HuH-7.5 (cell line): ENCODE measurements at places on chromosomes 7 and 10.

DNA sequence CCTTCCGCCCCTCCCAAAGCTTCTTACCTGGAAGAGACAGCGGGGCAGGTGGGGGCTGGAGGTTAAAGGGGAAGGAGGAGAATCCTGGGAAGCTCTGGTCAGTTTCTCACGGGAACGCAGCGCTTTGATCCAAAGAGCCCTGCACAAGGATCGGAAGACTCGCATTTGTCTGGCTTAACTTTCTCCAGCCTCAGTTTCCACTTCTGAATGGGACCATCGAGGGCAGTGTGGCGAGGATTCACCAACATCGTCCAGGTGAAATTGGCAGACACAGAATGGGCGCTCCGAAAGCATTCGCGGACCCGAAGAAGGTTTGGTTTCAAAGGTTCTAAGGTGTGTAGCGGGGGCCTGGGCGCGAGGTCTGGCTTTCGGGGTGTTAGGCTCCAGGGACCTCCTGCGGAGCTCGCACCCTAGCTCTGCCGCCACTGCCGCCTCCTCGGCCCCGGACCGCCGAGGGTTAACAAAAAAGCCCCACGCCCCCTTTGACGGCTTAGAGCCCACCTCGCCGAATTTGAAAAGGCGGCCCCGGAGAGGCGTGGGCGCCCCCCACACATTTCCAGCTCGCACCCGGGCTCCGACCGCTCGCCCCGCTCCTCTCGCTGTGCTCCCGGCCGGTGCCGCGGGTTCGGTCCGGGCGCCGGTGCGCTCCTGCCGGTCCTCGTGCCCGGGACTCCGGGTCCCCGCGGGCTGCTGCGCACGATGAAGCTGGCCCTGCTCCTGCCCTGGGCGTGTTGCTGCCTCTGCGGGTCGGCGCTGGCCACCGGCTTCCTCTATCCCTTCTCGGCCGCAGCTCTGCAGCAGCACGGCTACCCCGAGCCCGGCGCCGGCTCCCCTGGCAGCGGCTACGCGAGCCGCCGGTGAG is at the start of gene COL26A1:
Gene COL26A1 (plus strand): TSS at position 542 of the 862 bp plus-strand sequence. CDS start 158 bp downstream, at position 700.
- DNase-seq, result peak; percentile 41

DNA sequence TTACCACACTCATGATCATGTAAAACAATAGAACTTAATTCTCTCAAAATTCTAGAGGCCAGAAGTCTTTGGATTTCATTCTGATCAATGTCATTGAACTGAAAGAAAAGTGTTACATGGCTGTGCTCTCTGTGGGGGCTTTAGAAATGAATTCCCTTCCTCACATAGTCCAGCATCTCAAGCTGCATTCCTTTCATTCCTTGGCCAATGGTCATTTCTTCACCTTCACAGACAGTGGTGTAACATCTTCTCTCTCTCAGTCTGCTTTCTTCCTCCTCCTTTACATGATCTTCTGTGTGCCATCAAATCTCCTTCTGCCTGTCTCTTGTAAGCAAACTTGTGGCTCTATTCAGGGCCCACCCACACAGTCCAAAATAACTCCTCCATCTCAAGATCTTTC is 735.3 kb downstream of the SUGCT start:
- no peak for DNase-seq

DNA sequence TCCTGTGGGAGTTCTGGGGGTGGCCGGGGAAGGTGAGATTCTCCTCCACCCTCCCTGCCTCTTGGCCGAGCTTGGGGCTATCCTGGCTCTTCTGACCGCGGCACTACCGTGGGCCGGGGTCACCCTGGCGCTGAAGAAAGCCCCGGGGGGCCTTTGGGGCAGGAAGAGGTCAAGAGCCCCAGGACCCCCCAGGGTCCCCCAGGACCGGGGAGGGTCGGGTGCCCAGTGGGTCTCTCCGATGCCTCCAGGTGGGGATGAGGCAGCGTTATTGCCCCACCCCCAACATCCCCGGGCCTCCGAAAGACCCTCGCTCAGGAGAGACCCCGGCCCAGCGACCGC is 439 bp upstream of the KNDC1 start:
- no peak for DNase-seq

DNA sequence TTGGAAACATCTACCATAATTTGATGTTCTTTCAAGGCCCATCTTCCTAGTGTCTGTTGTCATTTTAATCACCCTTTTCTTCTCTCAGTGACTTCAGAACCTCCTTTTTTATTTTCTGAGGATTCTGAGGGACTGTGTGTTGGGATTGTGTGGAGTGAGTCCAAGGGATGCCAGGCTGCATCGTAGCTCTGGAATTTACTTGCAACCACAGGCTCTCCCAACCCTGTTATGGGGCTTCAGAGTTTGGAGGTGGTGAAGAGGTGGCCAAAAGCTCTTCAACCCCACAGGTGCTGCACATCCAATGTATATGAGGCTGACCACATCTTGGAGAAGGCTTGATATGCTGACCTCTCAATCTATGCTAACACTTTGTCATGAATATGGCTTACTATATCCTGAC is 79.5 kb upstream of the GPR141 start:
- no peak for DNase-seq

DNA sequence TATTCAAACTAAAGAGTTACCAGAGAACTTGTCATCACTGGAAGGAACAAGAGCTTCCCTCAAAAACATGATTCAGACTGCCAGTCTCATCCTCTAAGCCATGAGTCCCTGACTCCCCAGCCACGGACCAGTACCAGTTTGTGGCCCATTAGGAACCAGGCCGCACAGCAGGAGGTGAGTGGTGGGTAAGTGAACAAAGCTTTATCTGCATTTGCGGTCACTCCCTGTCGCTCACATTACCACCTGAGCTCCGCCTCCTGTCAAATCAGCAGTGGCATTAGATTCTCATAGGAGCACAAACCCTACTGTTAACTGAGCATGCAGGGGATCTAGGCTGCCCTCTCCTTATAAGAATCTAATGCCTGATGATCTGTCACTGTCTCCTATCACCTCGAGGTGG is 42.2 kb upstream of the C10orf90 start:
- no peak for DNase-seq

- no peak for DNase-seq
Observed at GRCh38 chr7:108009873-108010272, 6.9 kb upstream of the LAMB1 start.

DNA sequence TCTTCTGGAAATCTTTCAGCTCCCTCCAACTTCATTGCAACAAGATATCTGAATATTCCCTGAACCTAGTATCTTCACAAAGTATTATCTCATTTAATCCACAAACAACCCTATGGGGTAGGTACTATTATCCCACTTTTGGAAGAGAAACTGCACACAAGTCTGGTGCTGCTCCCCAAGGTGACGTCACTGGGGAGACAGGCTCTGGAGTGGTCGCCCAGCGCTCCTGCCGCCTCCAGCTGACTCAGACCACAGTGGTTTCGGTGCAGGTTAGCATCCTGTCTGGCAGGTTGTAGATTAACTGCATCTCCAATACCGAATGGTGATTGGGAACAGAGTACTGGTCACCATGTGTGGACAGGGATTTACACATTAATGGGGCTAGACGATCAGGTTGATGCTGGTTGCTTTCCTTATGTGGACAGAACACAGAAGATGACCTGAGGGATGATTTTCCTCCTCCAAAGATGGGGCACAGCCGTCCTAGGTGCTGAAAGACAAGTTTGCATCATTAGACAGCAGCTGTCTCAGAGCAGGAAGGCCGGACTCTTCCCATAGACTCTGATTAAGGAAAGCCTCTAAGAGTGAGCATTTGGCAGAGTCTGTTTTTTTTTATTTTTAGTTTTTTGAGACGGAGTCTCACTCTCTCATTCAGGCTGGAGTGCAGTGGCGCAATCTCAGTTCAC is 128.6 kb downstream of the TRRAP start:
- no peak for DNase-seq

GRCh38 chr7:87672217-87672616 is 44.0 kb downstream of the RUNDC3B start:
- DNase-seq, result no peak

- DNase-seq, result no peak
Observed at GRCh38 chr10:93081834-93082233, 8.1 kb downstream of the CYP26A1 start.

GRCh38 chr10:22379059-22379458 is 33.8 kb downstream of the SPAG6 start:
- no peak for DNase-seq

DNA sequence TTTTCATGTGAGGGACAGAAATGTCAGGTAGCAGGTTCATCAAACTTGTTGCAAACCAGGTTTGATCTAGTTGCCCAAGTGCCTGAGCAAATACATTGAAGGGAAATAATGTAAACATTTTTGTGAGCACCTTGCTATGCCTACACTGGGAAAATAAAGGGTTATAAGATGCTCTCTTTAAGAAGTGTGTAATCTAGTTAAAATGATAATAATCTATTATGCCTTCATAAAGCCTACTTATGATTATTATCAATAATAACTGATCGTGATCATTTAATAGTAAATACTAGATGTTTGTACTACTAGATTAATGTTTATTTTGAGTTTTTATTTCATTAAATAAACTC is 1.9 kb upstream of the TMEM229A start:
- DNase-seq, result no peak

DNA sequence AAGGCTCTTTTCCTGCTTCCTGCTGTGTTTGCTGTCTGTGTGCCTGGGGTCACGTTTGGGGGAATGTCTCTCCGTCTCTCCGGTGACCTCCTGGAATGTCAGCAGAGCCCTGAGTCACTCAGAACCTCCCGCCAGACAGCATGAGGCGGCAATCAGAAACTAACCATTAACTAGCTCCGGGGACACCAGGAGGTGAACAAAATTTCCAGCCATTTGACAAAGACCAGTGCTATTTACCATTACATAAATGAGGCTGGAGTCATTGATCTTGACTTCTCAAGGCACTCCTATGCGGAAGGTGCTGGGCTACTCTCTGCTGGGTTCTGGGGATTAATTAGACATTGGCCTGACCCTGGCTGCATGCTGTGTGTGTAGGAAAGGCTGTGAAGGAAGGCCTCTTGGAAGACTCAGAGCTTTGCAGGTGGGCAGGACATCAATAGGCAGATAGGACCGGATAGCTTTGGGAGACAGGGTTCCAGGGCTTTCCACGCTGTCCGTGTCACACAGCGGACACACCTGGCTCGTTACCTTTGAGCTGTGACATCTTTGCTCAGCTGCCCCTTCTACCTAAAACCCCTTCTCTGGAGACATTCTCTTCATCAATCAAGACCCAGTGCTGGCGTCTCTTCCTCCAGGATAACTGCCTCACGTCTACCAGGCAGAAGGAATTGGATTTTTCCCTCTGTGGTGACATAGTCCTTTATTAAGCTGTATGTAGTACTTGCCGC is 77.0 kb downstream of the PFKFB3 start:
- peak; percentile 42 for DNase-seq

GRCh38 chr10:29023678-29024077 is 265.2 kb upstream of the LYZL1 start:
- DNase-seq, result no peak

DNA sequence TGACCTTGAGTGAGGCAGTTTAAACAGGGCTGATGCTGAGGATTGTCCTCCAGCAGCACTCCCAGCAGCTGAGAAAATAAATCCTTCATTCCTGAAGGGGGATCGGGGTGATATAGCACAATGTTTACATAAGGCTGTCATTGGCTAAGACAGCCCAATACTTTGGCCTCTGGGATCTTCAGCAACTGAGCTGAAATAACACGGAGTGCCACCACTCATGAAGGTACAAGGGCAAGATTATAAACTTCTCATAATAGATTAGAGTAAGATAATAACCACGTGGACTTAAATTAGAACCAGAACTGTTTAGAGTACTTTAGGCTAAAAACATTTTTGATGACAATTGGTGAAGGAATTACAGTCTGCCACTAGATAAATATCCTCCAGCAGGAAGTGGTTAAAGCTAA is 70.0 kb upstream of the PAPSS2 start:
- no peak for DNase-seq

- DNase-seq, result no peak
Observed at GRCh38 chr10:116263870-116264655, 8.9 kb downstream of the GFRA1 start.

DNA sequence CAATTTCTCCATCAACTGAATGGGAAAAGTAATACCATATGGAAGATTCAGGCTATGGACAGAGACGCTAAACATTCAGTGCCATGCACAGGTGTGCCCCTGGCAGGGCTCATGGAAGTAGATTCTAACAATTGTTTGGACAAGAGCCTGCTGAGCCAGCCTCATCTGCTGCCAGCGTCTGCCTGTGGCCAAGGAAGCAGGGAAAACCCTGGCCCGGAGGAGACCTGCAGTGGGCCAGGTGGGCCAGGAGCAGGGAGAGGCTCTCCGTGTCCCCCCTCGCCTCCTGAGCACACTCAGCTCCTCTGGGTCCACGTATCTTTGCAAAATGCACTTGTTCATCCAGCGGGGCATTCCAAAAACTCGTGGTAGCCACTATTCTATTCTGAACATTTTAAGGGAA is 130.1 kb downstream of the TCERG1L start:
- DNase-seq, result no peak

GRCh38 chr10:26274391-26274790 is 57.8 kb downstream of the GAD2 start:
- DNase-seq, result no peak

- peak; percentile 32 for DNase-seq
Observed at GRCh38 chr10:73648975-73649829, 6.6 kb downstream of the SYNPO2L start.

DNA sequence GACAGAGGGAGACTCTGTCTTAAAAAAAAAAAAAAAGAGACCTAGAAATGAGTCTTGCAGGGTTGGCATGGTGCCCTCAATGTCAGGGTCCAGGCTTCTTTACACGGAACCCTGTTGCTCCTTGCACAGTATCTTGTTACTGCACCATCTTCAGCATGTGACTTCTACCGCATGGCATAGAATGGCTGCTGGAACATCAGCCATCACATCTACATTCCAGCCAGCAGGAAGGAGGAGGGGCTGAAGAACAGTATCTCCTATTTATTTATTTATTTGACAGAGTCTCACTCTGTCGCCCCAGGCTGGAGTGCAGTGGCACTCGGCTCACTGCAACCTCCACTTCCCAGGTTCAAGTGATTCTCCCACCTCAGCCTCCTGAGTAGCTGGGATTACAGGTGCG is 3.7 kb upstream of the ACHE start:
- no peak for DNase-seq

- DNase-seq, result peak; percentile 25
Observed at GRCh38 chr10:1715821-1716220, 21.5 kb downstream of the ADARB2 start.

DNA sequence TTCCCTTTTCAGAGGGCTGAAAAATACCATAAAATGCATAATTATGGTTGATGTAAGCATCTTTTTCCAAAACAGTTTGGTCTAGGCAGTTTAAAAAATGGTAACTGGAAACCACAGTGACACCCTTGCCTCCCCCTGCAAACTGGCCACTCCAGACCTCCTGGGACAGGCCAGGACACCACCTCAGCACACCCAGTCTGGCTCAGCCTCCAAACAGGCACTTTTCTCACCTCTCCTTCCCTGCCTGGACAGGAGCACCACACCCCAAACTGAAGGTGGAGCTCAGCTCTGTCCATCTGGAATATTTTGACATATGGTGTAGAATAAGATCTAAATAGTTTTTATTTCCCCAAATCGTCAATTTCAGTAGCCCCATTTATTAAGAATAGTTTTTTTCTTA is 78.5 kb downstream of the CDK14 start:
- no peak for DNase-seq

DNA sequence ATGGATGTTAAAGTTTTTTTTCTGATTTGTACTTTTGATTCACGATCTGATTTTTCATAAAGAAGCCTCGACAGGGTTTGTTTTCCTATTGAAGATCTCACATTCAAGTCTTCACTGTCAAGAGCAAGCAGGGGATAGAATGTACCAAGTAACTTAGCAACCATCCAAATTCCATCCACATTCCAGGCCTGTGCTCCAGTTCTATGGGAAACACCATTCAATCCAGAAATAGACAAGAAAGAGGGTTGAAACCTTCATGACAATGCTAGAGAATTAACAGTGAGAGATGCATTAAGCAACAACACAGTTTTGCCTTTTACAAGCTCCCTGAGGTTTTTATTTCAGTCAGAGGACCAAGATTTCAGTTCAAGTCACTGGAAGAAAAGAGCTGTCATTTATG is 300.2 kb downstream of the NEBL start:
- no peak for DNase-seq
